Purkinje cell (primary cell): ENCODE measurements at places on chromosomes 5 and 9. TPM values are rescaled to one million over a fixed set of nuclear protein-coding genes. Genes with fewer than 3 reads are reported as not detected.

Gene SLC6A18
- not detected in 2 replicates for polyA plus RNA-seq

Gene MLANA
- 0.93 TPM in 1 of 2 replicates, not detected in the other for polyA plus RNA-seq

Gene NUDCD2
- 18.9 and 32.5 TPM in 2 replicates for polyA plus RNA-seq

Gene CEP72
- 1.7 TPM in 2 replicates for polyA plus RNA-seq

Gene EGFL7
- polyA plus RNA-seq, result 6.2 TPM in 1 of 2 replicates, not detected in the other

Gene NIM1K
- polyA plus RNA-seq, result 0.27 and 1.3 TPM in 2 replicates

Gene ATP10B
- polyA plus RNA-seq, result 7.3 and 9.2 TPM in 2 replicates

Gene CATSPER3
- not detected in 2 replicates for polyA plus RNA-seq

Gene SLC45A2
- 1.8 TPM in 1 of 2 replicates, not detected in the other for polyA plus RNA-seq

Gene CCDC183
- not detected in 2 replicates for polyA plus RNA-seq

Gene ABLIM3
- 4.1 and 7.1 TPM in 2 replicates for polyA plus RNA-seq

Gene CCNJL
- polyA plus RNA-seq, result 0.36 and 0.77 TPM in 2 replicates

Gene SOX30
- polyA plus RNA-seq, result 0.95 TPM in 1 of 2 replicates, not detected in the other

Gene FAM221B
- not detected in 2 replicates for polyA plus RNA-seq

Gene CCL27
- 0.66 TPM in 1 of 2 replicates, not detected in the other for polyA plus RNA-seq

Gene ZNF300
- 2.6 and 4.3 TPM in 2 replicates for polyA plus RNA-seq

Gene AHRR
- polyA plus RNA-seq, result not detected in 2 replicates

Gene HTR1A
- not detected in 2 replicates for polyA plus RNA-seq

Gene ARID3C
- not detected in 2 replicates for polyA plus RNA-seq

Gene ENHO
- 6.1 and 15.2 TPM in 2 replicates for polyA plus RNA-seq

Gene CREBRF
- polyA plus RNA-seq, result 5.4 and 7.5 TPM in 2 replicates

Gene PCDHB15
- 28.7 and 30.0 TPM in 2 replicates for polyA plus RNA-seq

Gene CAMK2A
- 6.8 and 39.5 TPM in 2 replicates for polyA plus RNA-seq

Gene PCDHB5
- 2.1 and 4.8 TPM in 2 replicates for polyA plus RNA-seq
